ENCODE measurements at places on chromosomes 6 and 20.

- peak; percentile 54 for DNase-seq
Measured at GRCh38 chr6:56749632-56750151, 107.0 kb upstream of the DST start.

GRCh38 chr6:92459606-92460005 lies 959.8 kb downstream of the EPHA7 start:
- no peak for DNase-seq

DNA sequence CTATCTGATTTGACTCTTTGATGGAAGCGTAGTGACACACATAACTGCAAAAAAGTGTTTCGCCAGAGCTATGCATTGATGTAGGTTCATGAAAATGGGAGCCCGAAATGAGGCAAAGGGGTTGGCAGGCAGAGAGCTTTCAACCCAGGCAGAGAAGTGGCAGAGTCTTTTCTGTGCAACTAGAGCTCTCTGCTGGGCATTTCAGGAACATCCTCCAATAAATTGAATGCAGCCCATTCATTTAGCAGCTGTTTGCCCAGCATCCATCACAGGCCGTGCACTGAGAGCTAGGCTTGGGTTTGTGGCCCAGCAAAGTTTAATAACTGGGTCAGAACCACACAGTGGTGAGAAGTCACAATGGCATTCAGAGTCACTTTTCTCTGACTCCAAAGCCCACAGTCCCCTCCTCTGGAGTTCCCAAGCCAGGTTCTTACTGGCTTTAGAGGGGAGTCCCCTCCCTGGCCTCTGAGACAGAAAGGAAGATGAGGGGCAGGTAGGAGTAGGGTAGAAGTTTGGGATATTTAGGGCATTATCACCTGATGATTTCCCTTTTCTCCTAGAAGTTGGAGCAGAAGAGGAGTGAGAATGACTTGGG lies 31.8 kb upstream of the ELMO2 start:
- peak; percentile 17 for DNase-seq

GRCh38 chr20:62156592-62157386 lies 13.2 kb downstream of the SS18L1 start:
- no peak for DNase-seq

GRCh38 chr6:163369141-163369540 lies 45.4 kb upstream of the QKI start:
- DNase-seq = no peak

DNA sequence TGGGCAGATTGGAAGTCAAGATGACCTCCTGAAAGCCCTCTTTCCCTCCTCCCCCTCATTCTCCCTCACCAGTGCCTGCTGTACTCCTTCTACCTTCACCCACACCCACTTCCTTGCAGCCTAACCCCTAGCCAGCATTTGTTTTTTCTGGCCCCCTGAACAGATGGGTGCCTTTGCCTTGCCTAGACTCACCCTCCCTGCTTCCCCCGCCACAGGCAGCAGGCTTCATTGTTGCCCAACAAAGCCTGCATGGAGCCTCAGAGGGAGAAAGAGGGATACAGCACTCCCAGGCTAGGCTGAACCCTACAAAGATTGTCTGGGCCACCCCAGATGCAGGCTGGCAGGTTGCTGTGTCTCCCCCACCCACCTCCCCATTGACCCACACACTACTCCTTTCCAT lies 2.7 kb downstream of the MOCS1 start:
- no peak for DNase-seq

DNA sequence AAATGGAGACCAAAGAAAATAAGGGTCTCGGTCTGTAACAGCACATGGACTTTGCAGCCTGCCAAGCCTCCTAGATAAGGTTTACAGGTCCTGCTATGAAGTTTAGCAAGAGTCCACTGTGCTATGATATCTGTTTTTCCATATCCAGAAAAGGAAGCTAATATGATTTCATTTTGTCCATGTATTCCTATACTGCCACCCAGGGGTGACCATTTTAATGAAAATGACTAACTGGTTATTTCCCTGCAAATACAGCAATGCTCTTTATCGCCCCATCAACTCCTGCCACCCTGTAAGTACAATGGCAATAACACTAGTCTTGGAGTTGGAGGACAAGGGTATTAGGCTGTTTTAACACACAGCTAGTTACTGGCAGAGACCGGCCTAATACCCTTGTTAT lies 115.2 kb upstream of the GLP1R start:
- no peak for DNase-seq

DNA sequence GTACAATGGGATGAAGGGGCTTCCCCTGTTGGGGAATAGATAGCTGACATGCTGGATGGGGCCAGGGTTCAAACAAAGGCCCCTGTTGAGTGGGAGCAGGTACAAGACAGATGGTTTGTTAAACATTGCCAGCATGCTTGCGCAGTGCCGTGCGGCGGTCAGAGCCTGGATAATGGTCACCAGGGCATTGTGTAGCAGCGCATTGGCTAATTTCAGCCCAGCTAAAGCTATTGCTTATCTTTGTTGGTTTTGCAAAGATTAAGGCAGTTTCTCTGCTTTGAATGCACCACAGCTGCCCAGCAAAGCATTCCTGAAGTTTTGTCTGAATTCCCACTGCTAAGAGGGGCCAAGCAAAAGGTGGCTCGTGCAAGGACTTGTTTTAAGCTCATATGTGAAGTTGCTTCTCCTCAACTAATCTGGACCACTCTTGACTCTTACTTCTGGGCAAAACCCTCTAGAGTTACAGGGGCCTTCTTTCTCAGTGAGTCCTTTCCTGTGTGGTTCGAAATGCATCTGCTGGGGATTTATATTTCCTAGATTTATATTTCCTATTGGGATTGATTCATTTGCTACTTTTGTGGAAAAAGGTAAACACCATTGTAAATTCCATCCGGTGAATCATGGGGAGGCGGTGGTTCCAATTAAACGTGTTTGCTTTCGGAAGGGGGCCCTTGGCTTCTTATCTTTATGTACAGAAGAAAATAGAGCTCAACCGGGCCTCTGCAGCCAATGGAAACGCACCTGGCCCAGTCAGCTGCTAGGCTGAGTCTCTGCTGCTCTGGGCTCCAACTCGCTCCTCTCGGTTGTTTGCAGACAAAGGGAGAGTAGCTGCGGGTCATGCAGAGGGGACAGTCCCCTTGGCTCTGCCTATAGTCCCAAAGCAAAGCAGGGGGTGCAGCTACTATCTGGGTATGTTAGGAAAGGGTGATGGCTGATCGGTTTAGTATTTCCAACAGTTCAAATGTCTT lies 72.1 kb downstream of the FOXA2 start:
- DNase-seq = no peak

DNA sequence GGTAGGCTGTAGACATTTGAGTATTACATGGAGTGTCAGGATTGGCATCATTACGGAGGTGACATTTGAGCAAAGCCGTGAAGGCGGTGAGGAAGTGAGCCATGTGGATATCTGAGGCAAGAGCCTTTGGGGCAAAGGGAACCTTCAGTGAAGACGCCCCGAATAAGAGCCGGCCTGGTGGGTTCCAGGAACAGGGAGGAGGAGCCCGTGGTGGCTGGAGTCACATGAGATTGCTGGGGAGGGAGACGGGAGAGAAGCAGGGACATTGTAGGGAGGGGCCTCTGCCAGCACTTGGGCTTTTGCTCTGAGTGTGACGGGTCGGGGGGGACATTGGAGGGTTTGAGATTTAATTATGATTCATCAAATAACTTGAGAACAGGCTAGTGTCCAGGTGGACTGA lies 78.3 kb downstream of the PHACTR3 start:
- DNase-seq = no peak

DNA sequence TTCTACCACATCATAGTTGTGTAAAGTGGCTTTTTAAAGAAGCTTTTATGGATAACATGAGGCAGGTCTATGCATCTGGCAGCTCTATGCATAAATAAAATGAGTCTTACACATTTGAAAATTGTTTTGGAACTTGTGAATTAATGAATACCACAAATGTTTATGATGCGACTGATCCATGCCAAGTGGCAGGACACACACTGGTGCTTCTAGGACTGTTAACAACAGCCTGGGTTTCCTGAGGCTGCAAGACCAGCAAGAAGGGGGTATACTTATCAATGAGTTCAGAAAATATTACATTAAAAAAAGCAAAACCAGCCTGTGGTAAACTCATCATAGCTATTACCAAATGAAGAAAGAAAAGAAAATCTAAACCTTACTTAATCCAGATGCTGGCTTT lies 212.9 kb upstream of the PDE10A start:
- DNase-seq = no peak
